ENCODE measurements at places on chromosomes 3 and 15.

GRCh38 chr15:52292780-52293392 lies 2.7 kb downstream of the MYO5C start:
- no peak for DNase-seq

DNA sequence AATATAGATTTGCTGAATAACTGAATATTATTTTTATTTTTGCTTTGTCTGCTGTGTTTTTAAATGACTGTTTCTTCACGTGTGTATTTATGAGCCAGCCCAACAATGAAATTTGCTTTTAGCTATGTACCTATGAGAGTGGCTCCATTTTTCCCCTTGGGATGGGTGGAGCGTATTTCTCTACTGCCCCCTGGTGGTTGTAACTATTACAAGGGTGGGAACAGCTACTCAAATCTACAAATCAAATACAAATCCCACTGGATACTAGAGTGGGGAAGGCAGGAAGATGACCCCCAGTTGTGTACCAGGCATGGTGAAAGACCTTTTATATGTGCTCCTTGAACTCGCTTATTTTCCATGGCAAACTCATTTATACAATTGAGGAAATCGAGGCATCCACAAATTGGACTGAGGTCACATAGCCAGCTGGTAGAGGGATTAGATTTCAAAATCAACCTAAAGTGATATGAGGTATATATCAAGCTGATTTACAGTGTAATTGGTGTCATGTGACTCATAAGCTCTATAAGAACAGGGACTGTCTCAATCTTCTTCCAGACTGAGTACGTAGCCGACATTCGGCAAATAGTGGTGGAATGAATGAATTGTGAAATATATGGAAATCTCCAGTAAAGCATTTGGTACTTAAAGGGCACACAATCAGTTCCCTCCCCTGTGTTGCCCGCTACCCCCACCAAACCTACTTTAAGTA lies 69.5 kb upstream of the VEPH1 start:
- DNase-seq, result peak; percentile 22

DNA sequence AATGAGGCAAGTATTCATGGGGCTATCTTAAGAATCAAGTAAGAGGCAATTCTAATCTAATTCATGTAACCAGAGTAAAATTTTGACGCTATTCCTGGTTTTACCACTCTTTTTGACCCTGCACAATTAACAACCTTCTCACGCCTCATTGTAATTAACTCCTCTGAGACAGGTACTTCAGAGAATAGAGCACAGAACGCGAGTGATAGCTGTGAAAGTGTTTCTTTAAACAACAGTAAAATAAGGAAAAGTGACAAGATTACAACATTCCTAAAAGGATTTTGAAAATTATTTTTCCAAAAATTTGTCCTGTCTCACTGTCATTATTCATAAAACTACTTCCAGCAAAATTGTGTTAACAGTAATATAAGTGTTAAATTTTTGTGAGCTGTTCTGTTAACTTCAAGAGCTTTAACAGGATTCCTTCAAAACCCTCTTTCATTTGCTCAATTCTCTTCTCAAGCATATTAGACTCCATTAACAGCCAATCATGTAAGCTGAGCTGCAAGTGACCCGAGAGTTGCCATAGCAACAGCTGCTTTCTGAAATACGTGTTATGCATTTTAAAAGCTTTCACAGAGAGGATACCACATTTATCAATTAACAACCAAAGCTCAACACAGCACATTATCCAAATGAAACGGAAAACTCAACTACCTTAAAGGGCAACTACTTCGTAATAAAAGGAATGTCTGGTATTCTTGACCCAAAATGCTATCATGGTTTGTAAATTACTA lies 93.1 kb downstream of the STAG1 start:
- peak; percentile 90 for DNase-seq

- no peak for DNase-seq
Observed at GRCh38 chr3:72657666-72658065, 190.6 kb downstream of the SHQ1 start.

DNA sequence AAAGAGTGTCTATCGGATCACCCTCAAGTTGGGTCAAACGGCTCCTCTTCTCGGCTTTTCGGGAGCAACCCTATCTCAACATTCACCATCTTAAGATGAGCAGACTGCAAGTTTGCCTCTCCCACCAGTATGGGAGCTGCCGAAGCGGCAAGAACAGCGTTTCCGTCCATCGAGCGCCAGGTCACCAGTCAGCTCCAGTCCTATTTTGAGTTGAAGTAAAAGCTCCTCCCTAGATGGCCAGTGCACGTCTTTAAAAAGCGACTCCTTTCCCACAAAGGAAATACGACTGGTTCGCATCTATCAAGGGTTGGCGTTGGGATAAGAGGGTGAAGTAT lies 369 bp upstream of the U2SURP start:
- DNase-seq, result no peak

DNA sequence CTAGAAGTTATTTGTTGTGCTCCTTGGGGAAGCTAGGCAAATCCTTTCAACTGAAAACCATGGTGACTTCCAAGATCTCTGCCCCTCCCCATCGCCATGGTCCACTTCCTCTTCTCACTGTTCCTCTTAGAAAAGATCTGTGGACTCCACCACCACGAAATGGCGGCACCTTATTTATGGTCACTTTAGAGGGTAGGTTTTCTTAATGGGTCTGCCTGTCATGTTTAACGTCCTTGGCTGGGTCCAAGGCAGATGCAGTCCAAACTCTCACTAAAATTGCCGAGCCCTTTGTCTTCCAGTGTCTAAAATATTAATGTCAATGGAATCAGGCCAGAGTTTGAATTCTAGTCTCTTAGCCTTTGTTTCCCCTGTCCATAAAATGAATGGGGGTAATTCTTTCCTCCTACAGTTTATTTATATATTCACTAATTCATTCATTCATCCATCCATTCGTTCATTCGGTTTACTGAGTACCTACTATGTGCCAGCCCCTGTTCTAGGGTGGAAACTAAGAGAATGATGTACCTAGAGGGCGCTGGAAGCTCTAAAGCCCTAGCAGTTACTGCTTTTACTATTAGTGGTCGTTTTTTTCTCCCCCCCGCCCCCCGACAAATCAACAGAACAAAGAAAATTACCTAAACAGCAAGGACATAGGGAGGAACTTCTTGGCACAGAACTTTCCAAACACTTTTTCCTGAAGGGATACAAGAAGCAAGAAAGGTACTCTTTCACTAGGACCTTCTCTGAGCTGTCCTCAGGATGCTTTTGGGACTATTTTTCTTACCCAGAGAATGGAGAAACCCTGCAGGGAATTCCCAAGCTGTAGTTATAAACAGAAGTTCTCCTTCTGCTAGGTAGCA lies 657 bp downstream of the PATL2 start:
- DNase-seq, result peak; percentile 9

GRCh38 chr3:70400194-70400593 lies 87.8 kb upstream of the MDFIC2 start:
- no peak for DNase-seq

DNA sequence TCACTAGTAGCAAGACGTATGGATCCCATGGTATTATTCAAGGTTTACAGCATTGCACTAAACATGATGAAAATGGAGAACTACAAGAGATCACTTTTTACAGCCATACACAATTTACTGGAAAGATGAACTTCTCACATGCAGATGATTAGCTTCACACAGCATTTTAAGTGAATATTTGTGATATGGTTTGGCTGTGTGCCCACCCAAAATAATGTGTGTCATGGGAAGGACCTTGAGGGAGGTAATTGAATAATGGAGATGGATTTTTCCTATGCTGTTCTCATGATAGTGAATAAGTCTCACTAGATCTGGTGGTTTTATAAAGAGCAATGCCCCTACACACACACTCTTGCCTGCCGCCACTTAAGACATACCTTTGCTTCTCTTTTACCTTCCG lies 662.0 kb upstream of the CCDC54 start:
- no peak for DNase-seq

DNA sequence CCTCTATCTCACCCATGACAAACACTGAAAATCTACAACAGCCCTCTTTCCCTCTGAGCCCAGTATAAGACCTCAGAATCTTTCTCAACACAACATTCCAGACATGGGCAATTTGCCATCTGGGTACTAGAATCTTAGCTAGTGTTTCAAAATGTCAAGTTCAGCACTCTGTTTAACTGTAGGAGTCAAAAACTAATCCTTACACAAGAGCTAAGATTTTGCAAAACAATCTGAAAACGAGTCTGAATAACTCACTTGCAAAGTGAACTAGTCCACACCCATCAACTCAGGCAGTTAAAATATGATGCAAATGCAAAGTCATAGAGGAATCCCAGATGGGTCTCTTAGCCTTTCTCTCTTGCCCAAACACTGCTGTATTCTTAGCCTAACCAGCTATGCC lies 67.8 kb downstream of the GPR176 start:
- no peak for DNase-seq

DNA sequence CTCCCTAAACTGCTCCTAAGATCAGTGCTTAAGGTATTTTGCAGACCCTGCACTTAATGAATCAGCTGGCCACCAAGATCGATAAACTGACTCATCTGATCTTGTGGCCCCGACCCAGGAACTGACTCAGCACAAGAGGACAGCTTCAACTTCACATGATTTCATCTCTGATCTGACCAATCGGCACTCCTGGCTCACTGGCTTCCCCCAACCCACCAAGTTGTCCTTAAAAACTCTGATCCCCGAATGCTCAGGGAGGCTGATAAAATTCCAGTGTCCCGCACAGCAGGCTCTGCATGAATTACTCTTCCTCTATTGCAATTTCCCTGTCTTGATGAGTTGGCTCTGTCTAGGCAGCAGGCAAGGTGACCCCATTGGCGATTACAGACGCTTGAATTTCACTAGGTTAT lies 13.5 kb downstream of the HTR3E start:
- DNase-seq, result no peak

DNA sequence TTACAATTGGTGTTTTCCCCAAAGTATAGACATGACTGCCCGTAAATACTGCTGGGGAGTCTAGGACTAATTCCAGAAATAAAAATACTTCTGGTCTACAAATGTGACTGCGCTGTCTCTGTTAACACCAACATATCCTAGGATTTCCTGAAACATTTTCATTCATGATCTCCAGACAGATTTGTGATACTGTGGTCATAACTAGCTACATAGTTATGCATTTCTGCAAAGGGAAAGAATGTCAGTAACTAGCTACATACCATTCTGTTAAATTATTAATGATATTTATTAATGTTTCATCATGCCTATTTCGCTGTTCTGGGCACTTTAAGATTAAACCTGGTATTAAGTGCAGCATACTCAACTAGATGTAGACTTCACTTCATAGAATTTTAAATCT lies 33.3 kb downstream of the SETD5 start:
- no peak for DNase-seq
